ENCODE measurements at places on chromosomes 5 and 9.

- no peak for DNase-seq
These were observed 515.6 kb upstream of the ST8SIA4 start for GRCh38 chr5:101418713-101419118.

GRCh38 chr5:33735072-33735471, 156.7 kb downstream of the ADAMTS12 start:
- DNase-seq = no peak

DNA sequence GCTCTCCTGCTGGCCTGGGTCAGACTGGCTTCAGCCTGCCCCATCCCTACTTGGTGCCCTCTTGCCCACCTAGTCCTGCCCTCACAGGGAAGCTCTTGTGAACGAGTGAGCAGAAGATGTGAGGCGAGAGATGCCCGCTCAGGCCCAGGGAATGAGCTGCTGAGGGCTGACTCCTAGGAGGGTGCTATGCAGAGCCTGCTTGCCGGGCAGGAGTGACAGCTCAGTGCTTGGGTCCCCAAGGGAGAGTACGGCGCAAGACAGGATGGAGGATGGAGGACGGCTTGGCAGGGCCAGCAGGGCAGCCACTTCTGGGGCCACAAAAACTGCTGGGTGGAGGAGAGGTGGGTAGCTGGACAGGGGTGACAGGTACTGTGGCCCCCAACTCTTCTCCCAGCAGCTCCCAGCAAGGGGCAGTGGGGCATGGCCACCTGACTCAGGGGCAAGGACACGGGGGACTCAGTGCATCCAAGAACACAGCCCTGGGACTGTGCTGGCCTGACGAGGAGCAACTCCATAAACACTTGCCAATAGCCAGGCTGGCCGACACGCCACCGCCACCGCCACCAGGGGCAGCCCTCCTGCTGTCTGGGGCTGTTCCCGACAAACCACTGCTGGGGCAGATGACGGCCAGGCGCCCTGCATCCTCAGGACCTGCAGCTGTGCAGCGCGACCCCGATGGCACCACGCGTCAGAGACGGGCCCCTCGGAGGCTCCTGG, 55.6 kb upstream of the UBAC1 start:
- DNase-seq = no peak

DNA sequence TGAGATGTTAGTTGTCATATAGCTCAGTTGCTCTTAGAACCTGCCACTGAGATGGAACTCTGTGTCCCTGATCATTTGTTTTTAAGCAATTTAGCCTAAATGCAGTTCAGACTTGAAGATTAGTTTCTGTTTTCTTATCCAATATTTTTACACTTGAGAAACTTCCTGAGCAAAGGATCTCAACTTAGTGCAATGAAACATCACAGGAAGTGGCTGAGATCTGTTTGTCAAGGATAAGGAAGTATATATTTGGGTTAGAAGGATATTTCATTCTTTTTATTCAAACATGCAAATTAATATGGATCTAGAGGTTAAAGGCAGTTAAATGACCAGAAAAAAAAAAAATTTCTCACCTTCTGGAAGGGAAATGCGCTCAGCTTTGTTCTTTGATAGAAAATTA, 19.7 kb upstream of the F2R start:
- no peak for DNase-seq

- no peak for DNase-seq
These were observed 112.5 kb downstream of the MPDZ start for GRCh38 chr9:13166996-13167395.

Measured in NCI-H2107 (cell line).